Activated naive CD4-positive, alpha-beta T cell (primary cell): ENCODE measurements at places on chromosomes 2 and 18.

GRCh38 chr18:8623549-8624106 lies 14.4 kb downstream of the RAB12 start:
- no peak for DNase-seq

GRCh38 chr2:155913356-155913755 lies 419.2 kb downstream of the NR4A2 start:
- DNase-seq, result no peak

DNA sequence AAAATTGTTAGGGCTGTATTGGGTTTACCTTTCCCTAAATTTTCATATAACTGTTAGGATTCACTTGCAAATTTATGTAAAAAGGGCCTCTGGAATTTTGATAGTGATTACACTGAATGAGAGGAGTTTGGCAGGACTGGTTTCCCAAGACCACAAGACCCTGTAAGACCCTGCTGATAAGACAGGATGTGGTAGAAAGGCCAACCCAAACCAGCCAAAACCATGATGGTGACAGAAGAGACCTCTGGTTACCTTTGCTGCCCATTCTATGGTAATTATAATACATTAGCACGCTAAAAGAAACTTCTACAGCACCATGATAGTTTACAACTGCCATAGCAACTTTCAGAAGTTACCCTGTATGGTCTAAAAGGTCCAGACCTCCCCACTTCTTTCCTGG lies 8.3 kb upstream of the CASP10 start:
- DNase-seq, result no peak

DNA sequence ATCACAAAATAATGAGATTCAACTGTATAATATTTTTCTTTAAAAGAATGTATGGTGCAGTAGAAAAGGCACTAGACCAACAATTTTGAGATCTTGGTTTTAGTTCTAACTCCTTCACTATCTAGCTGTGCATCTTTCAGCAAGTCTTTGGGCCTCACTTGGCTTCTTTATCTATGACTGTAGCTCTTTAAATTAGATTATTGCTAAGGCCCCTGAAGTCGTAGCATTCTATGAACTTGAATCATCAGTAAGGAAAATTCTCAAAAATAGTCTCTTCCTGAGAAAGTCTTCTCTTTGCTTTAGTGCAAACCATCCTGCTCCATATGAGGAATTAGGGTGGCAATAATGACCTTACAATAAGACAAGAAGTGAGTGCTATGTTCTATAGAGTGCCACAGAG lies 140.4 kb downstream of the FTCDNL1 start:
- no peak for DNase-seq

GRCh38 chr18:12819322-12819721 lies 64.7 kb downstream of the PTPN2 start:
- no peak for DNase-seq

DNA sequence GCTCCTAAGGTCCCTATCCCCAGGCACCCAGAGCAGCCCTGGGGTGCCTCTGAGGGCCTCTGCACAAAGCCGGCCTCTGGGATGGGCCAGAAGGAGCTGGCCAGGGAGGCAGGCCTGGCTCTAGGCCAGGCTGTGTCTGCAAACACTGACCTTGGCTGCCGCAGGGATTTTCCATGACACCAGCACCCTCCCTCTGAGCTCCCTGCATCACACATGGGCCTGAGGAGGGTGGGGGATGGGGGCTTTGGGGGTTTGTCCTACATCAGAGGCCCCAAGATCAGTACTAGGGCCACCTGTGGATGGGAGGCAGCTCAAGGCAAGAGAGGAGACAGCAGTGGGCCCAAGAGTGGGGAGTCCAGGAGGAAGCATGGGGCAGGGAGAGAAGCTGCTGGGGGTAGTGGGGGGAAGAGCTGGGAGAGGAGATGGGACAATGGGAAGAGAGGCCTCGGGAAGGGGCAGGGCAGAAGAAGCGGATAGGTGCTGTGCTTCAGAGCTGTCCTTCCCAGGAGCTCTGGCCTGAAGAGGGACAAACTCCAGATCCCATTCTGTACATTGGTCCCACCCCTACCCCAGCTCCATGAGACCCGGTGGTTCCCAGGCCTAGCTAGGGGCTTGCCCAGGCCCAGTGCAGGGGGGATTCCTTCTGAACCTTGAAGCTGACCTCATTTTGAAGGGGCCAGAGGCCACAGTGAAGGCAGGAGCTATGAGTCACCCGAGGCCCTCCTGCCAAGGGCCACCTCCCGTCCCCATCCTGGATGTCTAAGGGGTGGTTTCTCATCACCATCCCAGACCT lies 28.0 kb downstream of the KCNK3 start:
- no peak for DNase-seq

DNA sequence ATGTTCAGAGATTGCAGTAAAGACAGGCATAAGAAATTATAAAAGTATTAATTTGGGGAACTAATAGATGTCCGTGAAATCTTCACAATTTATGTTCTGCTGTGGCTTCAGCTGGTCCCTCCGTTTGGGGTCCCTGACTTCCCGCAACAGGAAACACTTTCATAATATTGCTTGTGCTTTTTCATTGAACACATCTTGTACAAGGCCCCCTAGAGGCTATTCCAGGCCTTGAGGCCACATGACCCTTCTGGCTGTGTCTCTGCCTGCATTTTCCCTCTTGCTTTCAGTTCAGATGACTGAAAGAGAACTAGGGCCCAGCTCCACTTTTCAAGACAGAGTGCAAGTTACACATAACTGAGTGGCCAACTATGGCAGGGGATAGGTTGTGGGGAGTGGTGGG lies 164.1 kb downstream of the TMEM247 start:
- DNase-seq, result no peak
